ENCODE measurements at places on chromosomes 7 and 10.

DNA sequence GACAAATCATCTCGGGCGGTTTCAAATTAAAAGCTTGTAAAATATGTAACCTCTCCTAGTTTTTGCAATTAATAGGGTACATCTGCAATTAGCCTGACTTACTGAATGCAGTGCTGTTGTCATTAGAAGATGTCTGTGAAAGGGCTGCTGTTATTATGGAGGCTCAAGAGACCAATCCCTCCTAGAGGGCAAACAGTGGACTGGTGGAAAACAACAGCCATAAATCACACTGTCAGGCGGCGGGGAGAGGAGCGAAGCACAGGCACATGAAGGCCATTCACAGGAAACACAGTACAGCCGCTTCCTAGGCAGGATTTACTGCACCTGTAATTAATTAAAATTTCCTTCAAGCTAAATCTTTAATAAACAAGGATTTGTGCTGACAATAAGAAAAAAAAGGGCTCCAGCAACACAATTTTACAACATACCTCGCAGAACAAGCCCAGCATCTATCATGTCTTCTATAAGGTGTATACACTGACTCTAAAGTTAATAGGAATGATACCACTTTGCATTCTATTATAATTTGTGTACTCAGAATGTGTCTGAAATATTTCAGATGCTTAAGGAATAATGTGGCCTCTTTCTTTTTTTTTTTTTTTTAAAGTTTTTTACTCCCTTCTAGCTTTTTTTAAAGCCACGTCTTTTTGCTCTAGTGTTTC, 50.7 kb downstream of the ERCC6 start:
- DNase-seq = no peak

DNA sequence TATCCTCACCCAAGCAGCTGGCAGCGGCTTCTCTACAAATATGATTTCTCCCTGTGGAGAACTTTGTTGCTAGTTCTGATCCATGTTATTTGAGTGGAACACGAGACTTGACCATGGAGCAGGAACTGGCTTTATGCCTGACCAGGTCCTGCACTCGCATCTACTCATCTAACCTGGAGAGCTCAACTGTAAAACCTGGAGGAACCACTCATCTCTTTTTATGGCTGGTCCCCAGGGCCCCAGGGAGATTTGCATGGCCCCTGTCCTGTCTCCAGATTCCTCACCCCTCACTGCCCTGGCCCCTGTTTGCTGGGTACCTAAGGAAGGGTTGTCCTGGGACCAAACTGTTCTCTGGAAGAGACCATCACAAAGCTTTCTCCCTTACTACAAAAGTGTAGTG, 16.0 kb downstream of the TCAF1 start:
- no peak for DNase-seq

GRCh38 chr7:6691103-6691502, 15.6 kb downstream of the ZNF12 start:
- DNase-seq = no peak

DNA sequence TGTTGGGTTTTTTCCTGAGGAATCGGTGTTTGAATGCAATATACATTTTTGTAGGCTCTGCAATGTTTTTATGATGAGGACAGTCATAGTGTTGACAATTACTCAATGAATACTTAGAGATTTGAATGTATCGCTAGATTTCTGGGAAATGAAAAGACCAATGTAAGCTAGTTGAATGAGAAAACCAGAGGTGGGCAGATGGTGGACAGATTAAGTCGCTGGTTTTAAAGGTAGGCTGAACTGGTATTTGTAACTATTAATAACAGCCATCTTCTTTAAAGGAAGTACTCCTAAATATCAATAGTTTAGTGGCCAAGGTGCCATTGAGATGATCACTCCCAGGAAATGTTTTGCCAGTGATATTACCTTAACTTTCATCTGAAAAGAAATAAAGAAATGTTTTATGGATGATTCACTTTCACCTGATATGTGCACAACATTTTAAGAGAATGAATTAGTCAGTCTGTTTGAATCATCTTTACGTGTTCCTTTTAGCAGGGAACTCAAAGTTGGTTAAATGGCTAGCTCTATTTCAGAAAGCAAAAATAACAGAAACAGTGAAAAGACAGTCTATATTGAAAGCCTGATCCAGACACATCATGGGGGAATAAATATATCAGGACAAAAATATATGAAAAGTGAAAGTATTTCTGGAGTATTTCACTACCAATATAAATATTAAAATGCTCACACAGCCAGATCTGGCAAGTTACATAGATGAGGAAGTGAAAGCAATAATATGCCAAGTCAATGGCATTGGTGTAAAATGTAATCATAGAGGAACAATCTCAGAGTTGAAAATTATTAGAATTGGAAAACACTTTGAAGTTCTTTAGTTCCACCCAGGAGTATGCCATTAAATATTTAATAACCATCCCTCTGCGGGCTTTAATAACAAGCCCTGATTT, 20.7 kb downstream of the MET start:
- DNase-seq = no peak

DNA sequence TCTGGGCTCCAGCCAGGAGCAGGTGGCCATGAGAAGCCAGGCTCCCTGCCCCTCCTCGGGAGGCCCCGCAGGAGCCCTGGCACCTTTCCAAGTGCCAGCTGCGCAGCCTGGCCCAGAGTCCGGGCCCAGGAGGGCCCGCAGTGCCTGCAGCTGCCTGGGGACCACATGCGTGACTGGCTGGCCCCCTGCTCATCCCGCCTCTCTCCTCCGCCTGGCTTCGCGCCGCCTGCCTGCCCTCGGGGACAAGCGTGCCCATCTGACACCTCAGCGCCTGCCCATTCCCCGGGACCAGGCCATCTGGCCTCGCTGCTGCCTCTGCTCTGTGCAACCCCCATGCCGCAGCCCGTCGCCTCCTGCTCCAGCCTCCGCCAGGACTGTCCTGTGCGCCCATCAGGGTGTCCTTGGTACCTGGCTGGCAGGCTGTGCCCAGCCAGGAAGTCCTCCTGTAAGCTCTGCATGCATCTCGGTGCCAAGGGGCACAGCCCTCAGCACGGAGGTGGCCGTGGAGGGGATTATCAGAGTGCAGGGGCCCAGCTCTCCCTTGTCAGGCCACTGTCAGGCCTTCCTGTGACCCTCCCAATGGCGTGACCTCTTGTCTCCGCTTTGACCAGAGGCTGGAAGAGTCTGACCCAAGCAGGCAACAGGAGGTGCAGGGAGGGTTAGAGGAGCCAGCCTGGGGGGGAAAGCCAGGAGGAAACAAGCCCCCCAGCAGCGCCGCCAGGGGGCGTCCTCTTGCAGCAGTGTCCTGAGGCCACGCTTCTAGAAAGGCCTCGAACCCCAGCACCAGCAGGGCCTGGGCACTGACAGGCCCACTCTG, 50.5 kb downstream of the TMEM209 start:
- no peak for DNase-seq

DNA sequence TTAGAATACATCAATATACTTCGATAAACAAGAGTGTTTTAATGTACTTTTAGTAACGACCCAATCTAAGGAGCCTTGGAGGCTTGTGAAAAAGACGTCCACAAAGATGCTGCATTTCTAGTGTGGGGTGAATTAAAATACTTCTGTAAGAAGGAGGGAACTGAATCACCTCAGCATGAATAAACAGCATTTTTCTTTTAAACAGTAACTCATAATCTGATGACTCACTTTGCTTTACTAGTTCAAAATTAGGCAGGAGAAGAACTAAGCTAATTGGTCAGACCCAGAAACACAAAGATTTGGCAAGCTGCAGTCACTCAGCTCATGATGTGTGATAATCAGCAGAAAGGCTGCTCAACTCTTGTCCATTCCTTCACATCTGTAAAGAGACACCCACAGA, 24.2 kb downstream of the NCOA4 start:
- DNase-seq = no peak

- no peak for DNase-seq
These were observed 43.4 kb downstream of the ADCYAP1R1 start for GRCh38 chr7:31095286-31096197.

- DNase-seq = no peak
These were observed 164.6 kb downstream of the AVL9 start for GRCh38 chr7:32659853-32660252.

DNA sequence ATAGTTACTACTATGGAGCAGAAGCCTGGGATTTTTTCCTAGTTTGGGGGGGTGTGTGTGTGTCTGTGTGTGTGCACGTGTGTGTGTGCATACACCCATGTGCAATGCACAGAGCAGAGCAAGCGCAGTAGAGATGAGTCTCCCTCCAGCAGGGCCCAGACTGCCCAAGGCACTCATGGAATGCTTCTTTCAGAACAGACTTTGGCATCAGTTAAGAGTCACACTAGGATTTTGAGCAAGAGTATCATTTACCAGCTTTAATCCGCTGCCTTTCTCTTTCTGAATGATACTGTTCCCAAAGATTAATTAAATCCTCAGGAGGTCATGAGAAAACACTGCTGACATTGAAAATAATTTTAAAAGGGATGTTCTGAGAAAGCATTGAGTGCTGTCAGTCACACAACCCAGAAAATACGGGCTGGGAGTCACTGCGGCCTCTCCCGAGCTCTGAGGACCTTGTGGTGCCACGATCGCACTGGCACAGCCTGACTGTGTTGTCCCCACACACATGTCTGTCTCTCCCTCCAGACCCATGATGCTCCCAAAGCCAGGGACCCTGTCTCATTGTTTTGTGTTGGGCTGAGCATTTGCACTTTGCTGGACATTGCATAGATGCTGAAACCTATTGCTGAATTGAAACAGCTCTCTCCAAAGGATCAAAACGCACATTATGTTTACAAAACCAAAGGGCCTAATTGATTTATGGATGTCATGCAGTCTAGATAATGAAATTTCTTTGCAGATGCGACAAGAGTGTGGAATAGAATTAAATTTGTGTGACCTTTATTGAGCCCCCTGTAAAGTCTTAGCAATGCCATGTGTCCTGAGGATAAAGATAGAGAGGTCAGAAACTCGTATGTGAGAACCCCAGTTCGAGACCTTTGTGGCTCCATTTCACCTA, 54.7 kb upstream of the FIGNL1 start:
- DNase-seq = no peak

- no peak for DNase-seq
These were observed 39.1 kb downstream of the CDK6 start for GRCh38 chr7:92797284-92797683.

GRCh38 chr10:61066661-61067344, 122.8 kb upstream of the RHOBTB1 start:
- DNase-seq = no peak

DNA sequence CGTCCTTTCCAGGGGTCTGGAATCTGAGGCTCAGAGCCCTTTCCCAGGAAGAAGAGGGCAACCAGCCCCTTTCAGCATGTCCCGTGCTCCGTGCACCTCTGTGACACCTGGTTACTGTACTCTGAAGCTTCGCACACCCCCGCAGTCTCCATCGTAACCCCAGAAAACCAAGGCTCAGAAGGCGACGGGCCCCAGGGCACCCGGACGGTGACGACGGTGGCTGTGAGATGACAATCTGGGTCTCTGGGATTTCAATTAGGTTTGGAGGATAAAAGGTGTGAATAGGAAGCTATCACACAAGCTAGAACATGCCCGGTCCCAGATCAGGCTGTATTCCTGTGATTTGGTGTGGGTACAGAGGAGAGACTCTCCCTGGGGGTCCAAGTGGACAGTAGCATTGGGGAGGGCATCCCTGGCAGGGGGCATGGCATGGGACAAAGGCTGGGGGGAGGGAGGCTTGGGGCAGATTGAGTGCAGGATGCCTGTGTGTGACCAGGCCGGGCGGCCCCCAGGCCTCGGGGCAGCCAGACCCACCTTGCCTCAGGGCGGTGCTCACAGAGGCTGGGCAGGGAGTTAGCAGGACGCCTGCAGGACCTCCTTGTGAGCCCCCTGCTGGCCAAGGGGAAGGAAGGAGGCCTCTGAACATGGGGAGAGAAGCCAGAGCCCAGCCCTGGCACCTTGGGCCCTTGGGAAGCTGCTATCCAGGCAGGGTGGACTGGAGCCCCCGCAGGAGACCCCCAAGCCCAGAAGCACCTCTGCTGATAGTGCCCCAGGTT, 23.4 kb upstream of the PSMG3 start:
- DNase-seq = no peak

DNA sequence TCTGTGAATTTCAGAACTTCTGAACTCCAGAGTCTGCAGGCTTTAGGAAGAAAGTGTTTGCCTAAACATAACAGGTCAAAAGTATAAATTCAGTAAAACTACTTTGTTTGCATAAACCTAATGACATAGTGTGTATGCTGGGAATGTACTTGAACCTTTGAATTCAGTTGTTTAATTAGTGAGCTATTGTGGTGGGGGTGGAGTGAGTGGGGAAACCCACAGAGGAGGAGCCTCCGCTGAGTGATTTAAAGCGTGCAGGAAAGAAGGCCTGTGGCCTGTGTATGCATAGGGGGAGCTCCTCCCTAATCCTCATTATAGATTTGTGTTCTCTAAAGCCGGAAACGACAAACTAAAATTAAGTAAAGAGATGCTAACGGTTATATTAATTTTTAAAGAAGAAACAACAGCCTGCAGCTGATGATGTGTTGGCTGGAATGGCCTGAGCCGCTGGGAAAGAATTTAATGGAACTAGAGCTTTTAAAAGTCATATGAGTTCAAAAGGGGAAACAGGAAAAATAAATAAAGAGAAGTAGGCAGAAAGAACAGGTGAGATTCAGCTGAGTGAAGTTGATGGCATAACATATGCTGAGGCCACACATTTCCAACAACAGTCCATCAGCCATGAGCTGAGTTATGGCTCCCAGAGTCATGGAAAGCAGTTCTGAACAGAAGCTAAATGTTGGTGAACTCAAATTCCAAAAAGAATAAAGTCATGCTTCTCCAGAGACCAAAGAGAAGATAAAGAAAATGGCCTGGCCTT, 595.0 kb downstream of the GRM8 start:
- no peak for DNase-seq

- DNase-seq = no peak
These were observed 13.2 kb downstream of the PCLO start for GRCh38 chr7:83149466-83149865.

GRCh38 chr10:77699080-77699645, 61.6 kb upstream of the KCNMA1 start:
- no peak for DNase-seq

- no peak for DNase-seq
These were observed 720.2 kb upstream of the FZD8 start for GRCh38 chr10:36362257-36362656.

- no peak for DNase-seq
These were observed 39.2 kb upstream of the RPA3 start for GRCh38 chr7:7757576-7757975.

GRCh38 chr10:28954211-28954610, 276.9 kb downstream of the BAMBI start:
- DNase-seq = no peak

- no peak for DNase-seq
These were observed 97.9 kb downstream of the TSPAN12 start for GRCh38 chr7:120760050-120760449.

DNA sequence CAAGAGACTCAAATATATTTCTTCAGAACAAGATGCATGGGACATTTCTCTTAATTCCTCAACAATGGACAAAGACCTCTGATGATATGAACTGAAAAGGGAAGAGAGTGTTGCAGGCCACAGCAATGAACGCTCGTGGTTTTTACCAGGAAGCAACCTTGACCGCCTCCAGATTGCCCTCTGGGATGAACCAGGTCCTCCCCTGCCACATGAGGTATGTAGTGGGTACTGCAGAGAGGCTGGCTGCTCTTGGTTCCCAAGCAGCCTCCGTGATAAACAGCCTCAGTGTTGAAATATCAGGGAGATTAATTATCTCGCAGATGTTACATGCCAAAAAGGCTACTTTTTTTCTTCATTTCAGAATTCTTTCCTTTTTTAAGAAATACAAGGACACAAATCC, 338.8 kb downstream of the ELMO1 start:
- no peak for DNase-seq

- no peak for DNase-seq
These were observed 38.1 kb downstream of the LDB3 start for GRCh38 chr10:86706401-86706841.

GRCh38 chr7:76998285-76998589, 33.9 kb downstream of the SPDYE17 start:
- no peak for DNase-seq

GRCh38 chr10:697097-697875, 7.8 kb upstream of the DIP2C start:
- DNase-seq = no peak
